Activated naive CD4-positive, alpha-beta T cell treated with Interleukin-2 at 50 U/mL for 16 hours (primary cell): ENCODE measurements at places on chromosomes 3 and 15.

DNA sequence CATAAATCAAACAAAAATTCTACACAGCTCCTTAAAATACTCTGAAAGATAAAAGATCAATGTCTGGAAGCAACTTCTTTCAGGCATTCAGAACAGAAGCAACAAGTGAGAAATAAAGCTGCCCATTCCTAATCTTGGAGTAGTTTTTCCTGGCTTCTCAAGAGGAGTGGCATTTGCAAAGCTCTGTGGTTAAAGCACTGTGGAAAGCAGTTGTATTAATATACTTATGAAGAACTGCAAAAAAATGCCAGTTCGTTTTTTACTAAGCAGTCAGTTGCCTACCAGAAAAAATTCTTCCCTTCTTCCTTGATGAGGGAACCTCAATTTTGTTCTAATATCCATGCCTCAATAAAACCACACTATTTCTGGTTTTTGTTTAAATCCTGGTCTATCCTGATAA lies 197.8 kb downstream of the TNIK start:
- no peak for DNase-seq

DNA sequence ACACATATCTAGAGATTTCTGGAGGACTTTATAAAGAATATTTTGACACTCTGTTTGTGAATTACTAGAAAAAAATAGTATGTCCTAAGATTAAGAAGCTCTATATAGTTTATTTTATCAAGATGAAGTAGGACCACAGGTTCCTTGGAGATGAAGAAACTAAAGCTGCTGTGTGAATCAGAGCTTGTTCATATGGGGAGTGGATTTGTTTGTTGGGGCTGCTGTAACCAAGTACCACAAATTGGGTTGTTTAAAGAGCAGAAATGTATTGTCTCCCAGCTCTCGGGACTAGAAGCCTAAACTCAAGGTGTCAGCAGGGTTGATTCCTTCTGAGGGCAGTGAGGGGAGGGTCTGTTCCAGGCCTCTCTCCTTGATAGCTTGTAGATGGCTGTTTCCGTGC lies 270.6 kb upstream of the UMPS start:
- DNase-seq, result no peak

GRCh38 chr15:95087253-95087609 lies 855.9 kb downstream of the MCTP2 start:
- no peak for DNase-seq

DNA sequence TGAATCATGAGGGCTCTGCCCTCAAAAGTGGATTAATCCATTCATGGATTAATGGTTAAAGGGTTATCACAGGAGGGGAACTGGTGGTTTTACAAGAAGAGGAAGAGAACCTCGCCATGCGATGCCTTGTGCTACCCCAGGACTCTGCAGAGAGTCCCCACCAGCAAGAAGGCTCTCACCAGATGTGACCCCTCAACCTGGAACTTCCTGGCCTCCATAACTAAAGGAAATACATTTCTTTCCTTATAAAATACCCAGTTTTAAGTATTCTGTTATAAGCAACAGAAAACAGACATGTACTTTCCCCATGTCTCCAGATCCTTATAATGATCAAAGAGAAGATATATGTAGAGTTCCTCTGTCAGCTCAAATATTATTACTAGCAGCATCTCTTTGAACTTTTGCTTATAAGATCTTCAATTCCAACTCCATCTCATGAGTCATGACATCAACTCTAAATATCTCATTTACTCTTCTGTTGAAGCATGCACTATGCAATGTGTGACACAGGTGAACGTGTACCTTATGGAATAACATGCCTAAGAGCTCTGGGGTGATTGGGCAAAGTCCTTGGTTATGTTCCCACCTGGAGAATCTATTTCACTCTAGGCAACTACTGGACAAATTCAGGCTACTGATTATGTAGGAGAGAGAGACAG lies 37.5 kb upstream of the ZBTB38 start:
- no peak for DNase-seq

DNA sequence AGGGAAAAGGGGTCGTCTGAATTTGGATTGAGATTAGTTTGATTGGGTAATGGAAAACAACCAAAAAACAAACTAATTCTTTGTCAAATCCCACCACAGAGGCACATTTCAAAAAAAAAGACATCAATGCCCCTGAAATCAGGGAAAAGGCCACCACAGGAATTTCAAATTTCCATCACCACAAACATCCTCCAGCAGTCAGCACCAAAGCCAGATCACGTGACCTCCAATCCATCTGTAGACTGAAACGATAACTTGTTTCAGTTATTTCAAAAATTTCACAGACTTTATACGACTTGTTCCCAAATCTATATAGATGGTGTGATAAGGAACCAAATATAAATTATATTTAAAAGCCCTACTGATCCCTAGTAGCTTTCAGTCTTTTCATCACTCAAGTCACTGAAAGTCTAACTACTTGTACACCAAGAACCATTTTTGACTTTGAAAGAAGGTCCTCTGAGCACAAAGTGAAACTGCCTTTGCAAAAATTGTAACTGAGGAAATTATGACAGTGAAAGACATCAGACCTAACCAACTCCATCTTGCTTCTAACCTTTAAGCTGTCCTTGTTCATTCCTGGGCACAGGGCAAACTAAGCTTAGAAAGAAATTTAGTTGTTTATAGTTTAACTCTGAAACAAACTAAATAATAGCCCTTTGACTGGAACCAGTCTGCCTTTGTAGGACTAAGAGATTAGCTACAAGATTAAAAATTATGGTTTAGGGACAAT lies 48.1 kb upstream of the PLCL2 start:
- no peak for DNase-seq

DNA sequence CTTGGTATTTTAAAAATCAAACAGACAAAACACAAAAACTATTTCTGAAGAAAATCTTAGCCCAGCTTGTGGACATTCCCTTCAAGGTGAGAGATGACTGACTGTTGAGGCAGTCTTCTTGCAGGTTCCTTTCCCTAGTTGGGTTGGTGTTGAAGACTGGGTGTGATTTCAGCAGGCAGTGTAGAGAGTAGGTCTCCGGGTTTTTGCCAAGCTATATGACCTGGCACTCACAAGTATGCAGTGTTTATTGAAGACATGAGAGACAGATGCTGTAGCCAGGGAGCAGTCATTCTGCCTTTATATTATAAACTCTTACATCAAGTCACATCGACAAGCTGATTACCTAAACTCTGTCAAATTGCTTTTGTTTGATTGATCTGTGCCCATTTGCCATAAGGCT lies 17.5 kb downstream of the SENP8 start:
- DNase-seq, result no peak

DNA sequence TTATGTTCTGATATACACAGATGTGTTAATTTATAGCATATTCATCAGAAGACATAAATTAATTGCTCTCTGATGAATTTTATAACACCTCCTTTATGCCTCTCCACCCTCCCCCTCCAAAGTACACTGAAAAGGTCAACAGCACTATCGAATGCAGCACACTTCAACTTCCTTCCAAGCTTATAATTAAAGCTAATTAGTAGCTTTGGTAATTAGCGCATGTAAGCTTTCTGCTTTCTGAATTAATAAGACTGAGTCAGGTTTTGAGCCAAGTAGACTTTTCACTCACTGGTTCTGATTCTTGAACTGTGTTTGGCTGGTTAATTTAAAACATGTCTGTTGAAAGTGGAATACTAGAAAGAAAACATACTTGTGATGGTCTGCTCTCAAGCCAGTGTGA lies 760.8 kb upstream of the CFAP20DC start:
- no peak for DNase-seq

- DNase-seq, result no peak
Measured at GRCh38 chr15:45862034-45862433, 227.2 kb downstream of the SQOR start.

- DNase-seq, result no peak
Measured at GRCh38 chr3:124793054-124793739, 62.9 kb downstream of the UMPS start.

- no peak for DNase-seq
Measured at GRCh38 chr3:134351427-134351826, 22.8 kb downstream of the AMOTL2 start.

DNA sequence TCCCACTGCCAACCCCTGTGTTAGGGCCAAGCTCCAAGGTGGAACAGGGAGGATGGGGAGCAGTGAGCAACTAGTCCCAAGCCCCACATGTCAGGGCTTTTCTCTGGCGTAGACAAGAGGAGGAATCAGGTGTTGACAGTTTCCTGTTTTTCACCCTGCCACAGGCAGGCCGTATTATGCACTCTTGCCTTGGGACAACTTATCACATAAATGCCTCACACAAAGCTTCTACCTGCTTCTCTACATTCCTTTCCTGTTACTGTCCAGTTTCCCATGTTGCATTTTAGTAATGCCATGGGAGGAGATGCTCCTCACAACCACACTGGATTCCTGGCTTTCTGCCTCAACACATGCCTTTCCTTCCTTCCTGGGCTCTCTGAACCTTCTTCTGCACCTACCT lies 381.2 kb upstream of the ATP11B start:
- no peak for DNase-seq

DNA sequence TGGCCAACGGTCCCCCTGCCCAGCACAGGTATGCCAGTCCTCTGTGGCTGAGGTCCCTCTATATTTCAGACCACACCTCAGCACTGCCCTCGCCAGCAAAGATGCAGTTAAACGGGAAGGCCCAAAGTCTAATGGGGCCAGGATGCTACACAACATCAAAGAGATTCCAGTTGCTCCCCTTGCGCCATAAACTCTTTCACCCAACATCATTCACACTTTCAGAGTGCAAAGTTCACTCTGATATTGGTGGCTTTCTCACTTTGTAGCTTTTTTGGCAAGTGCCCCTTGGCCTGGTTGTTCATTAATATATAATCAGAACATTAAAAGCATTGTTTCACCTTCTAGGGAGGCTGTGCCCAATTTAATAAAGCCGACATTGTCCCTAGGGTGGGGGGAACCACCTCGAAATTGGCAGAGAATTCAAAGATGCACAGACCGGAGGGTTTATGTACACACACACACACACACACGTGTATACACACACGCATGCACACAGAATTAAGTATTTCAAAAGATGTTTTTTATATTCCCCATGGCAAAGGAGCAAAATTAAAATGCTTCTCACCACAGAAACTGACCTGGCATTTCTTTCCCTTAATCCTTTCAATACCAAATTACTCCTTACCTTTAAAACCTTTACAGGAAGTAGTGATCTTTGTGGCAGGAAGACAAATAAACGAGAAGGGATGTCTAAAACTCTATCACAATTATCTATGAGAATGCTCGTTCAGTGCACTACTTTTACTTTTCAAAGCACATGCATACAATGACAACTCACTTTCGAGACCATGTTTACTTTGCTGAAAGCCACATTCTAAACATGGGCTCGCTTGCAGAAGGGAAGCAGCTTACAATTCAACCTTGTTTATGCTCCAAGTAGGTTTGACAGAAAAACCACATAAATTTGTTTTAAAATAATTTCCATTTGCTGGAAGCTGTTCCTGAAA lies 19.5 kb downstream of the LRIG1 start:
- no peak for DNase-seq
